ENCODE measurements at places on chromosomes 12 and 14.

- DNase-seq = no peak
Measured at GRCh38 chr14:93936245-93936644, 9.1 kb downstream of the FAM181A start.

DNA sequence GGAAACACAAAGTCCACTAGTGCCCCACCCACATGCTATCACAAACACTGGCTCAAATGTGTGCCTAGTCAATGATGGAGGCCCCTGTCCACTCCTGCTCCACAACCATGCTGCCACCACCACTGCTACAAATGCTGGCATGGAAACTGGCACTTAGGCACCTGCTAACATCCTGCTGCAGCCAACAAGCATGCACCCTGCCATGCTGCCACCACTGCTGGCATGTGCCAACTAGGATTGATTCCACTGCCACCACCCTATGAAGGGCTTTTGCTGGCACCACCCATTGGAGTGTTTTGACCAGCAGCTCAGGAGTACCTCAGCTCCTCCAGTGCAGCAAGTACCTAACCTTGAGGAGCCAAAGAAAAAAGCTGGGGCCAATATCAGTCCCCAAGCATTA is 236.6 kb downstream of the CCDC59 start:
- DNase-seq = no peak

GRCh38 chr12:15846887-15847286 is 35.3 kb upstream of the STRAP start:
- peak; percentile 50 for DNase-seq

DNA sequence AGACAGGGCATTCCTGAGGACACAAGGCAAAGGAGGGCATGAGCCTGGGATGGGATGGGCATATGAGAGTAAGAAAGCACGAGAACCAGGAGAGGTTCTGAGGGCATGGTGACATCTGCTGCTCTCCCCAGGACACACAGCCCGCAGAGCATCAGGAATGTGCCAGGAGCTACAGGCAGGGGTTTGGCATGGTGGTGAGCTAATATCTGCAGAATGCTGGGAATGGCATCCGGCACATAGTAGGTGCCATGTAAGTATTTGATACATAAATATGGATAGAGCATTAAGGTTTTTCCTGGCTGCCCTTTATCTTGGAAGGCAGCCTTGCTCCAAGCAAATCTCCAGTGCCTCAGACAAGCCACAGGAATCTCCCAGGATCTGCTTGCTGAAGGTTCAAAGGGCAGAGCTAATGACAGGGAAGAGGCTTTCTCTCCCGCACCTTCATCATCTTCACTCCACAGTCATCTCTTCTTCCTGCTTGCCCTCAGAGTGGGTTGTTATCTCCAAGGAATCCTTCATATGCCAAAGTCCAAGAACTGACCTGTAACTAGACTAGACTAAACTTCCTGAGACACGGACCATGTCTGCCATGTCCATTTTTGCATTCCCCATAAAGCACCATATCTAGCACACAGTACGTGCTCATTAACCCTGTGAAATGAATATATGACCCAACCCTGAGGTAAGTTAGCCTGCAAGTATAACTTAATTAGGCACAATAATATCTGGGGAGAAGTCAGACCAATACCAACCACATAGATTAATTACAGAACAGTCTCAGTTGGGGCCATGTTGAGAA is 62.0 kb upstream of the SCN8A start:
- no peak for DNase-seq

DNA sequence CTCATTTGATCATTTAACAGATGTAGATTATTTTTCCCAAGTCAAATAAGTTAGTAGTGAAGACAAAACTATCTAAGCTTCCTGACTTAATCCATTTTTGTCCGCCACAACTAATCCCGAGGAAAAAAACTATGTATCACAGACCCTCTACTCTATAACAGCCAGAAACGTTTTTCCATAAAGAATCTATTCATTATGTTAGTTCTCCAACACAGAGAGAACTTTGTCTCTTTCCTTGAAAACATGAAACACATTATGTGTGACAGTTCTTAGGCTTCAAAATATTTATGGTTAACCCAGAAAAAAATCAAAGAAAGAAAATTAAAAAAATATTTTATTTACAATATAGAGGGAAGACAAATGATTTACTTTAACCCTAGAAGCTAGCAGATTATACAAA is 100.1 kb downstream of the PLEKHG7 start:
- DNase-seq = no peak

DNA sequence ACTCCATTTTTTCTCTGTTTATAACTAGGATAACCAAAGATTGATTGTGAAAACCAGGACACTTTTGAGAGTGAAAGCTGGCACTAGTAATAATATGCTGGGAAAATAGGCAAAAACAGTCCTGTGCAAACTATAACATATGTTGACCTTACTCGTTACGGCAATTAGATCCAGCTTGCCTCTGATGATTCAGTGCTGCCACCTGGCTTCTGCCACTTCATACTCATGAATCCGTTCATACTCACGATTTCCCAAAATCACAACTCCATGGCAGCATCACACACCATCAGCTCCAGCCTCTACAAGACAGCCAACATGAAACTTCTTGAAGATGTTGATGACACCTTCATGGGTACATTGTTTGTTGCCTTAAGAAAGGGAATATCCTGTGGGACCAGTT is 49.1 kb upstream of the CAND1 start:
- DNase-seq = no peak

DNA sequence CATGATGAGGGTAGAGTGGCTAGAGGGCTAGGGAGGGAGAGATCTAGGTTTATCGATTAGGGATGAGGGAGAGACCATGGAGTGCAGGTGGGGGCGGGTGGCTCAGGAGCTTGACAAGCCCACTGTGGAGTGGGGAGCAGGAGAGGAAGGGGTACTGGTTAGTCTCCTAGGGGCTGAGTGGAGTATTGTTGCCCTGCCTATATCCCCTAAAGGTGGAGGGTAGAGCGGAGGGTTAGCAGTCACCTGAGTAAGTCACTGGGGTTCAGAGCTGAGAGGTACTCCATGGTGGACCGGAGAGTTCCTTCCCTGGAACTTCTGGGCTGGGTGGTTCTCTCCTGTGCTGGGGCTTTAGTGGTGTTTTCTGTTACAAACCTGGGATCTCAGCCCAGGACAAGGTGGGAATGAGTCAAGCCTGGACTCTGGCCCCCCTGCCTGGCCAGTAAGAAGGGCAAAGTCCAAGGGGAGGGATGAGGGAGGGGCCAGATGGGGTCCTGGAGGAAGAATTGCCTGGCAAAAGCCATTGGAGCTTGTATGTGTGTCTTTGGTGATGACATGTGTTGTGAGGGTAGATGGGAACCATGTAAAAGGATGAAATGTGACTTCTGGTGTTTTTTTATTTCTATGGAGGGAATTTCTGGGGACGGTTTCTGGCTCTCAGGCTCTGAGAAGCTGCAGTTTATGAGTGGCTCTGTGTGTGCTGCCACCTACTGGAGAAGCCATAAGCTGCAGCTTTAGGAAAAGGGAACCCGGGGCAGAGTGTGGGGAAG is at the start of gene CIDEB:
TSS of gene CIDEB (minus strand) at position 403 of the 767 bp plus-strand sequence. CDS start at position 284, 119 bp downstream.
- DNase-seq = peak; percentile 66

DNA sequence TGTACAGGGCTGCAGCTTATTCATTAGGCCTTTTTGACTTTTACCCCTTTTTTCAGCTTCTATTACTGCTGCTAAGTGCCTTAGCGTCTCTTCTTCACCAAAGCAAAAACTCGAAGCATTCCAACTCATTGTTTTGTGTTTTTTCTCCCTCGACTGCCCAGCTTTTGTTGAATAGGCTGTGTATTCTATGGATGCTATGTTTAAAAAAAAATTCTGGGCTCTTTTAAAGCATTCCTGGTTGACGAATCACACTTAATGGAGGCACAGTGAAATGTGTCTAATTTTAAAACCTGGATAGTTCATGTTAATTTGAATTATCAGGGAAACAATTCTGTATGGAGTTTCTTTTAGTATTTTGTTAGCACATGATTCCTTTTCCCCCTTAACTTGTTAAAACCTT is 29.7 kb downstream of the KTN1 start:
- DNase-seq = peak; percentile 65

- DNase-seq = no peak
Measured at GRCh38 chr14:21894003-21894897, 220.6 kb upstream of the OR4E1 start.

- no peak for DNase-seq
Measured at GRCh38 chr12:132625731-132626430, 7.3 kb downstream of the P2RX2 start.

- DNase-seq = no peak
Measured at GRCh38 chr12:111122458-111122878, 202.1 kb upstream of the MYL2 start.

GRCh38 chr12:123421314-123421713 is 15.2 kb downstream of the RILPL2 start:
- DNase-seq = no peak

- DNase-seq = no peak
Measured at GRCh38 chr12:26698186-26698585, 134.8 kb downstream of the ITPR2 start.

Data from fibroblast of pulmonary artery (primary cell).